ENCODE measurements at places on chromosomes 12 and 14.

DNA sequence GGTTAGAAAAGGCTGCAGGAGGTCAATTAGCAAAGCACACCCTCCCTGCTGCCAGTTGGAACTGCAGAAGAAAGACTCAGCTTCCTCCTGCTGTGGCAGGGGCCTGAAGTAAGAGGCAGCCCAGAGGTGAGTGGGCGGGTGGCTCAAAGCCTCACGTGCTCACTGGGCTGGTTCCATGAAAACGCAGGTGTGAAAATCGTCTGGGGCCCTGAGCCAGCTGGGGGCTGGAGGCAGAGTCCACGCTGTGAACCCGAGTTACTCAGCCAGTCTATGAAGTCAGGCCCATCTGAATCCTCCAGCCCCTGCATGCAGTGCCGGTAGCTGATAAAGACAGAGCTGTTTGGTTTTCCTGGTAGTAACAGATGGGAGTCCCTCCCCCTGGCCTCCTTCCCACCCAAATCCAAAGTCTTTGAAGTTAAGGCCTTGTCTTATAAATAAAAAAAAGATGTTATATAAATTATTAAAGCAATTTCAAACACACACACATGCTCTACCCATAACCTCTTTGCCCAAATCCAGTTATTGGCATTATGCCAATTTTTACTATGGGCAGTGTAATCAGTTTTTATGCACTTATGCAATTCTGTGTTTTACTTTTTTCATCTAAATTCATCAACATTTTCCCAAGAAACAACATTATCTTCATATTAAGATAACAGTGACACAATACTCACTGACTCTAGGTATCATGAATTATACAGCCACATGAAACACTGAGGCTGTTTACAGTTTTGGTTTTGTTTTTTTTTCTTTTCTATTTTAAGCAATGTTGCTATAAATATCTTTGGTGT lies 57.9 kb upstream of the PNMA1 start:
- H3K36me3 ChIP-seq: no peaks in the 10 kb centered on the region
- H3K4me3 ChIP-seq: no peak overlapping the region
- DNase-seq: no peak
- peaks cover 34% of the 10 kb centered on the region for H3K4me1 ChIP-seq
- no peaks in the 10 kb centered on the region for H3K27me3 ChIP-seq

- no peaks in the 10 kb centered on the region for H3K27me3 ChIP-seq
- H3K36me3 ChIP-seq: peaks cover 3% of the 10 kb centered on the region
- no peak overlapping the region for H3K4me3 ChIP-seq
- peaks cover 43% of the 10 kb centered on the region for H3K4me1 ChIP-seq
- no peak overlapping the region for H3K27ac ChIP-seq
These were observed 287.7 kb downstream of the BTG1 start for GRCh38 chr12:91857813-91858542.

DNA sequence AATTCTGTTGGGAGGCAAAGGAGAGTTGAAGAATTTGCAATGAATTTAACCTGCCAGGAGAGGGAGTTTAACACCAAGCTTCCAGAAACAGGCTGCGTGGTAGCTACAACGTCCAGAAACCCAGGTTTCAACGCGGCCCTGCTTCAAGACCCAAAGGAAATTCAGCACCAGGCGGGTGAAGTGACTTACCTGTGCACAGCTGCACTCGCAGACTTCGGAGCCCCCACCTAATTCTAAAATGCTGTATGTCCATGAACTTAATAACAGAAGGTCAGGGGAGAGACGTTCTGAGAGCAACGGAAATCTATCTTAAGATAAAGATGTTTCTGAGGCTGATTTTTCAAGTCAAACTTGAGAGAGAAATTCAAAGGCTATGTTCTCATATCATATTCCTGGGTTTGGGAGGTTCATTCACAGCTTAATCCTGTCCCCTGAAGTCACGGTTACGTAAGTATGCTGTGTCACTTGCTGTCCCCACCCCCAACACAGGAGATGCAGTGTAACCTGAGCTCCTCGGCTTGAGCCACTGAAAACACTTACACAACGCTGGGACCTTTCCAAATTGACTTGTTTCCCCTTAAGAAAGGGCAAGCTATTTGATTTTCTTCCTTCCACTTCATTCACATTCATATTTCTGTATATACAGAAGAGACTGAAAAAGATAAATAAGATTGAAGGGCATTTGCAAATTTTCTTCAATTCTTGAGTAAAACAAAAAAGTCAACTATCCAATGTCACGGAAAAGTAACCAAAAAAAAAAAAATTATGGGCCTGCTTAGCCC lies 22.7 kb downstream of the CLIP1 start:
- peak; percentile 22 for DNase-seq
- peaks cover 33% of the 10 kb centered on the region for H3K4me1 ChIP-seq
- no peaks in the 10 kb centered on the region for H3K27me3 ChIP-seq
- H3K27ac ChIP-seq: peak overlapping the region; percentile 87
- H3K36me3 ChIP-seq: peaks cover 3% of the 10 kb centered on the region

GRCh38 chr12:25755136-25755970 lies 202.3 kb upstream of the LMNTD1 start:
- no peak overlapping the region for H3K27ac ChIP-seq
- no peaks in the 10 kb centered on the region for H3K27me3 ChIP-seq
- DNase-seq: no peak
- H3K4me1 ChIP-seq: no peaks in the 10 kb centered on the region
- no peak overlapping the region for H3K4me3 ChIP-seq

DNA sequence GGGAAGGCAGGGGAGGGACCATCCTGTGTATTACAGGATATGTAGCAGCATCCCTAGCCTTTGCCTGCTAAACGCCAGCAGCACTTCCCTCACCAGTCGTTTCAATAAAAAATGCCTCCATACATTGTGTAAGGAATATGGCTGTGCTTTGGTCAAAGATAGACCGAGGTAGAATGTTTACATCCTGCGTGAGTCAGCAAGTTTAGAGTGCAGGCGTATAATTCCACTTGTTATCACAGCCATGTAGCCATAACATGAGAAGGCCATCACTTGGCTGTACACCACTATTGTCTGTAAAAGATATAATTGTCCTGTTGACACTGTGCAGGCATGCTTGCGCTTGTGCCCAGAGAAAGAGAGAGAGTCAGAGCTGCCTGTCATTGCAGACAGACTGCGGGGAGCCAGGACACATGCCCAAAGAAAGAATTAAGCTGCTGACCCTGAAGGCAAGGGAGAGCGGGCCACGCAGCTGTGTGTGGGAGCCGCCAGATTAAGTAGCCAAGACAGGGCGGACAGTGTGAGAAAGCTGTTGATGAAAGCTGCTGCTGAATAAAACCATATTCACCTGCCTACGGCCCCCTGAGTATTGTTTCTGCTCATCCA lies 68.4 kb downstream of the CRACR2A start:
- peaks cover 7% of the 10 kb centered on the region for H3K27me3 ChIP-seq
- H3K4me1 ChIP-seq: peaks cover 9% of the 10 kb centered on the region
- no peak overlapping the region for H3K4me3 ChIP-seq
- no peak for DNase-seq

- H3K27ac ChIP-seq: no peak overlapping the region
- peaks cover 3% of the 10 kb centered on the region for H3K4me1 ChIP-seq
- H3K36me3 ChIP-seq: peaks cover 9% of the 10 kb centered on the region
- H3K27me3 ChIP-seq: no peaks in the 10 kb centered on the region
- DNase-seq: no peak
These were observed 28.5 kb upstream of the GALNT16 start for GRCh38 chr14:69231486-69231885.

GRCh38 chr12:28409892-28410291 lies 219.6 kb downstream of the CCDC91 start:
- H3K4me1 ChIP-seq: no peaks in the 10 kb centered on the region
- peaks cover 12% of the 10 kb centered on the region for H3K36me3 ChIP-seq
- H3K4me3 ChIP-seq: no peak overlapping the region
- no peaks in the 10 kb centered on the region for H3K27me3 ChIP-seq
- DNase-seq: no peak

DNA sequence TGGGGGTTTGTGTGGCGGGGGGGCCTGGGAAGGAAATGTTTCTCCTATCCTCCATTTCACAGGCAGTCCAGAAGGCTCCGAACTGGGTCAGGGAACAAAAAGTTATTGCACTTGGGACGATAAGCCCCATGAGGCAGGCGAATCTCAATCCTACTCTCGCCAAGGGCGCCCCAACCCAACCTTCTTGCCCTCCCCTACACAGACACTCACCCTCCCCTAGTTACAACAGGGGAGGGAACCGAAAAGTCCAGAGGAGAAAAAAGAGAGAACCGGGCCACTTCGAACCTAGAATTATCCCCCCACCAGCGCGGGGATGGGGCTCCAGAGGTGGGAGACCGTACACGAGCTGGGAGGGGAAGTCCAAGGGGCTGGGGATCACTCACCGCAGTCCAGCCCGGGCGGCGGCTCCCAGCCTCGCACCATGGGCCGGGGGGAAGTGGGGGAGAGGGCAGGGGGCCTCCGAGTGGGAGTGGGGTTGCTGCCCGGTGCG lies 357 bp downstream of the HOMEZ start:
- DNase-seq: no peak
- peak overlapping the region; percentile 95 for H3K4me3 ChIP-seq
- peaks cover 6% of the 10 kb centered on the region for H3K27me3 ChIP-seq
- peaks cover 42% of the 10 kb centered on the region for H3K4me1 ChIP-seq
- peak overlapping the region; percentile 44 for H3K27ac ChIP-seq
- no peaks in the 10 kb centered on the region for H3K36me3 ChIP-seq

DNA sequence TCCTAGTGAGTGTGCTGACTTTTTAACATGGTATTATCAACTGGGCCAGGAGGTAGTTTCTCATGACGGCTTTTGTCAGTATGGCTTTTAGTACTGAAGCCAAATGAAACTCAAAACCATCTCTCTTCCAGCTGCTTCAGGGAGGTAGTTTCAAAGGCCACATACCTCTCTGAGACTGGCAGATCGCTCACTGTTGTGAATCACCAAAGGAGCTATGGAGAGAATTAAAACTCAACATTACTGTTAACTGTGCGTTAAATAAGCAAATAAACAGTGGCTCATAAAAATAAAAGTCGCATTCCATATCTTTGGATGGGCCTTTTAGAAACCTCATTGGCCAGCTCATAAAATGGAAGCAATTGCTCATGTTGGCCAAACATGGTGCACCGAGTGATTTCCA lies 141.1 kb downstream of the HMGA2 start:
- H3K36me3 ChIP-seq: peaks cover 42% of the 10 kb centered on the region
- DNase-seq: no peak
- no peaks in the 10 kb centered on the region for H3K27me3 ChIP-seq
- H3K27ac ChIP-seq: no peak overlapping the region

DNA sequence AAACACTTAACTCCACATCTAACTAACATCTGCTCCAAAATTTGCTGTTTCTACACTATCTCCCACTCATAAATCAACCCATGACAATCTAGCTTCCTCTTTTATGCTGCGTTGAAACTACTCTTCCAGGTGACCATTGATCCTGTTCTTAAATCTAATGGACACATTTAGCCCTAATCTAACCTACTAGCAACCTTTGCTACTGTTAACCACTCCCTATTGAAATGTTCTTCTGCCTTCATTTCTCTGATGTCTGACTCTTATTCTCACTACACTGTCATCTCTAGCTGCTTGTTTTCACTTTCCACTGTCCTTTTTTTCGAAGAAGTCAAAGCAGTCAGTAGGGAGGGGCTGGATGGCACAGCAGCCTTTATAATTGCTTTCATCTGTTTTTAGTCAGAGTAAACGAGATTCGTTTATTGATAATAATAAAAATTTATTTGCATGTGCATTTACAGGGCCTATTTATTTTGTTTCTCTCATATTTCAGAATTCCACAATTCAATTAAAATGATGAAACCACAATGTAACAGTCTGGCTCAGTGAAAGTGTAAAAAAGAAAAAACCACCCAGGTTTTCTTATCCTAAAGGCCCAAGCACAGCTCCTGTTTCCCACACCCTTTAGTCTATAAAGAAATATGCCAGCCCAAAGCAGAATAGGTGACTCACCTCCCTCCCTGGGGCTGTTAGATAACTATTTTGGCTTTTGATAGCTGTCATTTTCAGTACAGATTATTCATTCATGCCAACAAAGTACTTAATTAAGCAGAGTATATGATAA lies 44.9 kb downstream of the ATP2B1 start:
- H3K27me3 ChIP-seq: no peaks in the 10 kb centered on the region
- peaks cover 20% of the 10 kb centered on the region for H3K36me3 ChIP-seq
- H3K4me1 ChIP-seq: peaks cover 18% of the 10 kb centered on the region
- DNase-seq: no peak
- H3K4me3 ChIP-seq: no peak overlapping the region
- H3K27ac ChIP-seq: no peak overlapping the region

- no peak for DNase-seq
- peaks cover 5% of the 10 kb centered on the region for H3K27me3 ChIP-seq
- no peak overlapping the region for H3K27ac ChIP-seq
- H3K4me3 ChIP-seq: no peak overlapping the region
- no peaks in the 10 kb centered on the region for H3K36me3 ChIP-seq
These were observed 148.6 kb upstream of the TMEM260 start for GRCh38 chr14:56431013-56431412.

DNA sequence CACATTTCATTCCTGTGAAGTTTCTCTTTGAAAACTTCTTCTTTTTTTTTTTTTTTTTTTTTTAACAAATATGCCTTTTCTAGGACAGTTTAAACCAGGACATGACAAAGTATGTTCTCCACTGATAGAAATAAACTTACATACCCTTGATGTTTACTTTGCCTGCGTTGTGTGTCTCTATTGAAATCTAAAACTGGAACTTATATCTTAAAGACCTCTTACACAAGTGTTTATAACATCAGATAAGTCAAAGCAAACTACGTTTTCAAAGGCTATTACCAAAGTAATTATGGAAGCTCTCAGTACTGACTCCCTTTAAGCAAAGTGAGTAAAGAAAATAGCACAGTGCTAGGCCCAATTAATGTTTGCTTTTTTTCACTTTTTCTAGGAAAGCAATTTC lies 30.6 kb upstream of the ISM2 start:
- H3K36me3 ChIP-seq: peaks cover 6% of the 10 kb centered on the region
- no peak for DNase-seq
- no peaks in the 10 kb centered on the region for H3K27me3 ChIP-seq
- no peaks in the 10 kb centered on the region for H3K4me1 ChIP-seq

Measured in neural crest cell (in vitro differentiated cells).